ENCODE measurements at places on chromosomes 12 and 14. TPM values are rescaled to one million over a fixed set of nuclear protein-coding genes. Genes with fewer than 3 reads are reported as not detected.

CCDC197 gene
- not detected for total RNA-seq

KCNC2 gene
- total RNA-seq, result not detected

GNS gene
- 74.9 TPM for total RNA-seq

ARHGEF25 gene
- total RNA-seq, result 12.9 TPM

GPR135 gene
- 15.2 TPM for total RNA-seq

TMEM116 gene
- 21.9 TPM for total RNA-seq

ZNF10 gene
- total RNA-seq, result 9.5 TPM

EXOC3L4 gene
- 1.7 TPM for total RNA-seq

TAS2R19 gene
- 3.3 TPM for total RNA-seq

ANO2 gene
- not detected for total RNA-seq

PIP4K2C gene
- total RNA-seq, result 47.7 TPM

Measured in PC-9 (cell line).